ENCODE measurements at places on chromosomes 7 and 10.

DNA sequence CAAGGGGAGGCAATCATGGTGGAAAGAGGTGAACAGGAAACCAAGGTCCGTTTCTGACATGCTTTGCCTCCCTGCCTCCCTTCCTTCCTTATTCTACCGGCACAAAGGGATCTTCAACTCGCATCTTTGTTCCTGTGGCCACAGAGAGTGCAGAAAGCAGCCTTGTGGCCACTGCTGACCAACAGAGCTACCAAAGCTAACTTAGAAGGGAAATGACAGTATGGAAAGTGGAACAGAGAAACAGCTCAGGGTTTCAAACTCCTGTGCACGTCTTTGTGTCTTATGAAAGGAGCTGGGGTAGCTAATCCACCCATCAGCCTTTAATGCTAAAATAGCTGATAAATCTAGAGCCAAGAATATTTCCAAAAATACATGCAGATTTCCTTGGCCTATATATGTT is 588.0 kb downstream of the SORCS1 start:
- DNase-seq = no peak

DNA sequence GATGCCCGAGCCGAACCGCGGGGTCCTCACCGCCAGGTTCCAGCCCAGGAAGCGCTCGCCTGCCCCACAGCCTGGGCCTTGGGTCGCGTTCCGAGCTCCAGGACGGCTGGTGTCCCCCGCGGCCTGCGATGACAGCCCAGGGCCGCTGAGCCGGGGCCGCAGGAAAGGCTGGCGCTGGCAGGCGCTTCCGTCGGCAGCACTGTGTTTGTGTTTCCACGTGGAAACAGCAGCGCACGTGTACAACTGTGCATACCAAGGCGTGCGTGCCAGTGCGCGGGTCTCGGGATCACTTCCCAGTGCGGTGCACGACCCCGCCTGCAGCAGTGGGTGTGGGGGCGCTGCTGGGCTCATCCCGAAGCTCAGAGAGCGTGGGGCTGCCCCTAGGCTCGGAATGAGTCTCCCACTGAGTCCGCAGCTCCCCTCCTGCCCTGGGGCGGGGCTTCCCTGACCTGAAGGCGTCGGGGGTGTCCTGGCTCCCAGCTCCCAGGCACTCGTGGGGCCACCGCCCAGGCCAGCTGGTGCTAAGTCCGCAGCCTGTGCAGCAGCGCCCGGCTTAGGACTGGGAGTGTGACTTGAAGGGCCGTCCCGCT is 17.2 kb downstream of the AP5Z1 start:
- DNase-seq = no peak

- no peak for DNase-seq
Measured at GRCh38 chr7:2032876-2033407, 199.8 kb downstream of the MAD1L1 start.

DNA sequence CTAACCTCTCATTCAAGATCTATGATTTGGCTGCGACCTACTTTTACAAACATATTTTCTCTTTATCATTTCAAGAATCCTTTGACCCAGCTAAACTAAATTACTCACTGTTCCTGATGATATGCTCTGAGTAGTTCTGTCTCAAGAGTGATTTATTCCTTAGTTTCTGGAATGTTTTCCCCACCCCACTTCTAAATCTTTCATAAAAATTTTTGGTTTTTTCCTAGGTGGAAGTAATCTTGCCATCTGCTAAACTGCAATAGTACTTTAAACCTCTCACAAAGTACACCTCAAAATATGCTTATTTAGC is 170.8 kb downstream of the DNAJC1 start:
- DNase-seq = no peak
